ENCODE measurements at places on chromosomes 7 and 10. TPM values are rescaled to one million over a fixed set of nuclear protein-coding genes. Genes with fewer than 3 reads are reported as not detected.

Gene TIMM23B
- total RNA-seq, result 30.3 TPM

Gene LLCFC1
- not detected for total RNA-seq

Gene SPDYE11
- not detected for total RNA-seq

Gene SAP25
- 71.3 TPM for total RNA-seq

Gene PRKAG2
- total RNA-seq, result 66.1 TPM

Gene UNCX
- total RNA-seq, result not detected

DNA sequence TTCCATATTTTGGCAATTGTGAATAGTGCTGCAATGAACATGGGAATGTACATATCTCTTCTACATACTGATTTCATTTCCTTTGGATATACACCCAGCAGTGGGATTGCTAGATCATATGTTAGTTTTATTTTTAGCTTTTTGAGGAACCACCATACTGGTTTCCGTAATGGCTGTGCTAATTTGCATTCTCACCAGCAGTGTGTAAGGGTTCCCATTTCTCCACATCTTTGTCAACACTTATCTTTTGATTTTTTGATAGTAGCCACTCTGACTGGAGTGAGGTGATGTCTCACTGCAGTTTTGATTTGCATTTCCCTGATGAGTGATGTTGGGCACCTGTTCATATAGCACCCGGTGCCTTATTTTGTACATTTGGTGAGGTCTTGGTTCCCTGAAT lies 519.6 kb downstream of the REEP3 start:
- no peak overlapping the region for H3K4me3 ChIP-seq
- H3K27me3 ChIP-seq, result no peaks in the 10 kb centered on the region
- no peaks in the 10 kb centered on the region for H3K36me3 ChIP-seq
- no peaks in the 10 kb centered on the region for H3K4me1 ChIP-seq

DNA sequence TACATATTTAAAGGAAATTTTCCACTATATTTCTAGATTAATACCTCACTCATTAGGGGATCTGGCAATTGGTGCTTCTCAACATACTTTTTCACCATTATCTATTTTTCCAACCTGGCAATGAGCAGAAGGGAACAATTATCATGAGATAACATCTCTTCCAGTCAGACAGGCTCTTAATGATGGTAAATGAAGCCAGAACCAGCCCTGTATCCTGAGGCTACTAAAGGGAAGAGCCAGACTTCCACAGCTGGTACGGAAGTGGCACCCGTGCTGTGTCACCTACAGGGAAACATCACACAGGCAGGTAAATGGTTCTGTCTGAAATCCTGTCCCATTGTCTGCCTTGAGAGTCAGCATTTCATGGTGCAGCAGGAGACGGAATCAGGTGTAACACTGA lies 75.9 kb downstream of the ELMO1 start:
- no peak overlapping the region for H3K27ac ChIP-seq
- H3K27me3 ChIP-seq, result no peaks in the 10 kb centered on the region
- H3K4me1 ChIP-seq, result no peaks in the 10 kb centered on the region
- no peak overlapping the region for H3K4me3 ChIP-seq
- H3K36me3 ChIP-seq, result no peaks in the 10 kb centered on the region
- no peak for DNase-seq

Measured in naive thymus-derived CD4-positive, alpha-beta T cell (primary cell).